MM.1S (cell line): ENCODE measurements at places on chromosomes 12 and 14.

DNA sequence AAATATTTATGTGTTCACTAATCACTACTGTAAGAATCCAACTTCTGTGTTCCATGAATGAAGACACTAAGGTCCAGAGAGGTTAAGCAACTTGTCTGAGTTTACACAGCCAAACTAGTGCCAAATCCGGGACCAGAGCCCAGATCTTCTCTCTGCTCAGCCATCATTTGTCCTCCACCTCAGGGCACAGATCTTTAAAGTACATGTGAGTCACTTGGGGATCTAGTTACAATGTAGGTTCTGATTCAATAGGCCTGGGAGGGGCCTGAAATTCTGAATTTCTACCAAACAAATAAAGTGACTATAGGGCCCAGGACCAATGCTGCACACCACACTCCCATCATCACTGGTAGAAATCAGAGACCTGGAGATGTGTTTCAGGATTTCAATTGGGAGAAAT lies 162.9 kb downstream of the GXYLT1 start:
- DNase-seq: no peak
- no peaks in the 10 kb centered on the region for H3K27me3 ChIP-seq
- no peak overlapping the region for H3K4me3 ChIP-seq

DNA sequence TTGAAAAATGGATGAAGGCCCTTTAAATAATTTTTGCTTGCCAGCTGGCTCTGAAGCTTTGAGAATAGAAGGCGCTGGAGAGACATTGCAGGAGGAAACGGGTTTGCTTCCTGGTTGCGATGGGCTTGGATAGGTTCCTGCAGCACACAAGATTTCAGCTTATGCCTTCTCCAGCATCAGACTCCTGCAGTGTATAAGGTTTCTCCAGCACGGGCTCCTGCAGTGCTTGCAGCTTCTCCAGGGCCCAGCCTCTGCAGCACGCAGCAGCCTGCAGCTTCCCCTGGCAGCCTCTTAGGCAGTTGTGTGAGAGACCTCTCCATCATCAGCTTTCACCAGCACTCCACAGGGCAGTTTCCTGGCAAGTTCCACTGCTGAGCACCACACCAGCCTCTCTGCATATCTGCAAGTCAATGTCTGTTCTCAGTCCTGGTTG lies 78.7 kb upstream of the ZDHHC17 start:
- no peak for DNase-seq
- no peak overlapping the region for H3K27ac ChIP-seq
- no peak overlapping the region for H3K4me3 ChIP-seq

DNA sequence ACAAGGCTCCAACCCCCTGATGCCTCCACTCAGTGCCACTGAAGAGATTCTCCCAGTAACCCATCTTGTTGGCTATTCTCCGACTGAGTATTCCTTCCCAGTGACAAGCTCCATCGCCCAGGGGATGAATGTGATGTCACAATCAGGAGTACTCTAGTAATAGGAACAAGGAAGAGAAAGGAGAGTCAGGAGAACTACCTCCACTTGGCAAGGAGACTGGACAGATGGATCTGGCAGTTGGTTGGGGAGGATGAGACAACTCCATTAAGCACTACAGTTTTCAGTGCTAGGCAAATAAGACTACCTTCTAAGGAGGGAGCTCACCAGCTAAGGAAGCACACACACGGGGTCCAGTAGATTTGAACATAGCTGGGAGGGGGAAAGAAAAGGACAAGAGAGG lies 5.3 kb downstream of the RNF41 start:
- H3K4me1 ChIP-seq: no peaks in the 10 kb centered on the region
- no peaks in the 10 kb centered on the region for H3K27me3 ChIP-seq
- peaks cover 5% of the 10 kb centered on the region; the same call in 1 of the 2 replicates for H3K36me3 ChIP-seq
- no peak overlapping the region for H3K27ac ChIP-seq
- no peak overlapping the region for H3K4me3 ChIP-seq

DNA sequence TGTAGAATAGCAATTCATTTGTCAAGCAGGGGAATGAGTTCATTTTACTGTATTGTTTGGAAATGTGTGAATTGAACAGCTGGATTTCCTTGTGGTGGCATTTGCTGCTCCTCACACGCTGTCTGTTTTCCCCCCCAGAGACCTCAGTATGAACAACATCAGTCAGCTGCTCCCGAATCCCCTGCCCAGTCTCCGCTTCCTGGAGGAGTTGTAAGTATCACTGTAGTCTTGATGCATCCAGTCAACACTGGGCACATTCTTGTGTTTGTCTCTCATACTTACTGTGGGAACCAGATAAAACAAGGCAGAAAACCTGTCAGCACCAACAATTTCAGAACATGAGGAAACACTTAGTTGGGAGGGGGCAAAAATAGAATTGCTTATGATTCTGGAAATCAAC lies 64.9 kb downstream of the LGR5 start:
- no peak for DNase-seq
- no peaks in the 10 kb centered on the region for H3K36me3 ChIP-seq
- H3K4me3 ChIP-seq: no peak overlapping the region
- H3K27me3 ChIP-seq: no peaks in the 10 kb centered on the region

GRCh38 chr14:100278702-100279101 lies 27.5 kb downstream of the SLC25A29 start:
- no peaks in the 10 kb centered on the region for H3K27me3 ChIP-seq
- H3K4me3 ChIP-seq: no peak overlapping the region
- H3K4me1 ChIP-seq: peaks cover 12% of the 10 kb centered on the region; the same call in 1 of the 2 replicates
- peak; percentile 64 for DNase-seq

DNA sequence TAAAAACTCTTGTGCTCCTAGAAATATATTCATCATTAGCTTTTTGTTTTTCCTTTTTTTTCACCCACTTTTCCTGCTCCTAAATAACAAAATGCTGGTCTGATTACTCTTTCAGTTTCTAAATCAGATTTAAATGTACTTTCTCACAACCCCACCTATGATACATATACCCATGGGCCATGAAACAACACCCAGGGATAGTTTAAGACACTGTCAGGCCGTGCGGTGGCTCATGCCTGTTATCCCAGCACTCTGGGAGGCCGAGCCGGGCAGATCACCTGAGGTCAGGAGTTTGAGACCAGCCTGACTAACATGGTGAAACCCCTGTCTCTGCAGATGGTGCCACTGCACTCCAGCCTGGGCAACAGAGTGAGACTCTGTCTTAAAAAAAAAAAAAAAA lies 1.6 kb upstream of the NUMB start:
- no peaks in the 10 kb centered on the region for H3K27me3 ChIP-seq
- H3K4me3 ChIP-seq: no peak overlapping the region
- H3K36me3 ChIP-seq: no peaks in the 10 kb centered on the region
- DNase-seq: no peak

GRCh38 chr14:68018598-68018997 lies 199.0 kb downstream of the RAD51B start:
- no peaks in the 10 kb centered on the region for H3K4me1 ChIP-seq
- H3K27ac ChIP-seq: no peak overlapping the region
- H3K36me3 ChIP-seq: no peaks in the 10 kb centered on the region
- no peak overlapping the region for H3K4me3 ChIP-seq
- no peaks in the 10 kb centered on the region for H3K27me3 ChIP-seq
- no peak for DNase-seq

DNA sequence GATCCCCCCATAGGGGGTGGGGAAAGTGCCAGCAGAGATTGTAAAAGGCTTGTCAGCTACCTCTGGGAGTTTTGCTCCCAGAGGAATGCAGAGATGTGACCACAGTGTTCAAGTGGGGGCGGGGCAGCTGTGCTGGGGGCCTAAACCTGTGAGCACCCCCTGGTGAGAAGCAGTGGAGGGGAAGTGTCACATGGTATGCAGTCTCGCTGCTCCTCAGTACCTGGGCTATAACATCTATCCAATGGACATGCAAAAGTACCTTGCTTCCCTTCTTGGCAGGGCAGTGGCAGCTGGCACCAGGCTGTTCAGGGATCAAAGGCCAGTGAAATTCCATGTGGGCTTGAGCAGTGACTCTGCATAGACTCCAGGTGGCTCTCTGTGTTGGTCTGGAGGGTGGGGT lies 20.3 kb downstream of the OR4K2 start:
- DNase-seq: no peak
- H3K27ac ChIP-seq: no peak overlapping the region
- H3K36me3 ChIP-seq: no peaks in the 10 kb centered on the region
- H3K4me1 ChIP-seq: no peaks in the 10 kb centered on the region
- H3K4me3 ChIP-seq: no peak overlapping the region

- DNase-seq: no peak
- no peaks in the 10 kb centered on the region for H3K4me1 ChIP-seq
- no peaks in the 10 kb centered on the region for H3K36me3 ChIP-seq
- no peak overlapping the region for H3K4me3 ChIP-seq
- no peak overlapping the region for H3K27ac ChIP-seq
Observed at GRCh38 chr12:62865937-62866336, 69.0 kb downstream of the PPM1H start.

DNA sequence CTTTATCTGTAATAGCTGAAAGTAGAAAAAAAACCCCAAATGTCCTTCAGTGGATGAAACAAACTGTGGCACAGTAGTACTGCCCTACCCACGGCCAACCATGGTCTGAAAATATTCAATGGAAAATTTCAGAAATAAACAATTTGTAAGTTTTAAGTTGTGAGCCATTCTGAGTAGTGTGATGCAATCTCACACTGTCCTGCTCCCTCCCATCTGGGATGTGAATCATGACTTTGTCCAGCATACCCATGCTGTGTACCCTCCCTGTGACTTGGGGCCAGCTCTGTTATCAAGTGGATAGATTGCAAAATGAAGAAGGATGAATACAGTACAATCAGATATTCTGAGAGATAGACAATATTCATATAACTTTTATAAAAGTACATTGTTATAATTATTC lies 106.2 kb downstream of the SMOC1 start:
- H3K36me3 ChIP-seq: no peaks in the 10 kb centered on the region
- H3K4me1 ChIP-seq: no peaks in the 10 kb centered on the region
- H3K27ac ChIP-seq: no peak overlapping the region
- no peak for DNase-seq

DNA sequence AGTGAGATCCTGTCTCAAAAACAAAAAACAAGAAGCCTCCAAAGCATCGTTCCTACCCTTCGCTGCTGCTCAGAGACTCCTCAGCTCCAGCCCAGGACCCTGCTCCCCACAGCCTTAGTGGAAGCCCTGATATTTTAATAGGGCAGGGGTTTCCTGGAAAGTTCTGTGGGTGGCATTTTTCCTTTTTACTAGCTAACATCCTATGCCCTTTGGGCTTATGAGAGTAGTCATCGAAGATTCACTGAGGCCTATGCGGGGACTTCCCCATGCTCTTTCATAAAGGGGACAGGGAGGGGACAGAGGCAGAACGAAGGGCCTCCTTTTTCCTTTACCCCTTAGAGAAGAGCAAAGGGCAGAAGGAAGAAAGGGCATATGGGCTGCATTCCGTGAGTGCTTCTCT lies 8.3 kb downstream of the LAG3 start:
- no peak overlapping the region for H3K27ac ChIP-seq
- DNase-seq: no peak
- H3K36me3 ChIP-seq: no peaks in the 10 kb centered on the region
- no peak overlapping the region for H3K4me3 ChIP-seq
- peaks cover 36% of the 10 kb centered on the region for H3K4me1 ChIP-seq
- 0 out of 2 replicates have a peak, but pooled peaks cover 11% of the 10 kb centered on the region for H3K27me3 ChIP-seq

- no peaks in the 10 kb centered on the region for H3K36me3 ChIP-seq
- no peak overlapping the region for H3K4me3 ChIP-seq
- peaks cover 56% of the 10 kb centered on the region for H3K27me3 ChIP-seq
- no peak overlapping the region for H3K27ac ChIP-seq
- no peak for DNase-seq
Observed at GRCh38 chr14:105195522-105196264, 14.6 kb upstream of the NUDT14 start.

- H3K27ac ChIP-seq: peak overlapping the region; percentile 88
- DNase-seq: peak; percentile 80
- H3K4me1 ChIP-seq: peaks cover 30% of the 10 kb centered on the region
- no peaks in the 10 kb centered on the region for H3K27me3 ChIP-seq
- peak overlapping the region; percentile 30; the same call in 1 of the 2 replicates for H3K4me3 ChIP-seq
Observed at GRCh38 chr12:89244536-89244935, 107.8 kb downstream of the DUSP6 start.

DNA sequence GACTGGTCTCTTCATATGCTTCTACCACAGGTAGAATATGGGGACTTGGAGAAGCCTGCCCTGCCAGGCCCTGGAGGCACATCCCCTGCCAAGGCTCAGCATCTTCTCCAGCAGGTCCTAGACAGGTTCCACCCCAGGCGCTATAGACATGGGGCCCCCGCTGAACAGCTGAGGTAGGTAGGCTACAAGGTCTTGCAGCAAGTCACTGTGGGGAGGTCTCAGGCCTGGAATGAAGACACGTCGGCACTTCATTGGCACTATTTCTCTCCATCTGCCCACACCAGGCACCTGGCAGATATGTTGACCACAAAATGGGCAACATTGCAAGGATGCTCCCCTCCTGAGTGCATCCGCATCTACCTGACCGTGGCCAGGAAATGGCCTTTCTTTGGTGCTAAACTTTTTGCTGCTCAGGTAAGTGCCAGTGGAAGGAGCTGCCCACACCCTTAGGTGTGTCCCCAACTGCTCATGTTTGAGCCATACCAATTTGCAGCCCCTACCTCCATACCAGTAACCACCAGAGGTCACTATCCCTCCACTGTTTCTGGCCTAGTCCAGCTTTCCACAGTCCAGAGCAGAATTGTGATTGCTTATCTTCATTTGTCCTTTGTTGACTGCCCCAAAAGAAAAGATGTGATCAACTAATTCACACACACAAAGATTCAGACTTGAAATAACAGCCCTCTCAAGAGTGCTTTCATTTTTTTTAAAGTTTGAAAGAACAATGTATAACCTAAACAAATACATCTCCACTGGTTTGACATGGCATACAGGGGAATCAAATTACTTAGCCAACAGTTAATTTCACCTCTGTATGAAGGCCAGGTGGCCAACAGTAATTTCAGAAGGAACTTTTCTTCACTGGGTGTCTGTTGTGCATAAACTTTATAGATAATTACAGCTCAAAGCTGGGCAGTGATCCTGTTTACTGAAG lies 16.1 kb downstream of the PIGH start:
- H3K4me3 ChIP-seq: no peak overlapping the region
- H3K36me3 ChIP-seq: no peaks in the 10 kb centered on the region
- DNase-seq: peak; percentile 18
- H3K27ac ChIP-seq: no peak overlapping the region

GRCh38 chr14:96874127-96874526 lies 76.9 kb downstream of the VRK1 start:
- H3K4me3 ChIP-seq: no peak overlapping the region
- no peaks in the 10 kb centered on the region for H3K36me3 ChIP-seq
- no peak for DNase-seq
- H3K27me3 ChIP-seq: no peaks in the 10 kb centered on the region
- no peak overlapping the region for H3K27ac ChIP-seq

DNA sequence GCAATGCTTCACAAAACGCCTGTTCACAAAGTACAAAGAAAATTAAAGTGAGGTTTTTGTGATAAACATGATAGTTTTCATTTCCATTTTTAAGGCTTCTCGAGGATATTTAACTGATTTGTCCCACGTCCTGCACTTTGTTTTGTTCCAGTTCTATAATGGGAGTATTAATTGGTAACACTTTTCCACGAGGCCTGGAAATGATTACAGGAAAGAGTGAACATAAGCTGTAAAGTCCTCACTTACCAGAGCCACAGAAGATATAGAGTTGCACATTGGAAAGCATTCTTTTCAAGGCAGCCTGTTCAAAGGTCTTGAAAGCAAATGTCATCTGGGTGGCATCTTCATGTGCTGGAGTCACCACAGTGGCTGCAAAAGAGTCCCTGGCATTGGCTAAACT lies 1236.6 kb downstream of the BCL11B start:
- no peak for DNase-seq
- no peaks in the 10 kb centered on the region for H3K27me3 ChIP-seq
- no peak overlapping the region for H3K27ac ChIP-seq
- no peak overlapping the region for H3K4me3 ChIP-seq
- no peaks in the 10 kb centered on the region for H3K36me3 ChIP-seq
